ENCODE measurements at places on chromosomes 6 and 20.
A peak's percentile ranks its signal among the peaks of the same experiment; 100 is the strongest.

- no peak for DNase-seq
Observed at GRCh38 chr20:41424546-41424945, 57.9 kb upstream of the EMILIN3 start.

- DNase-seq: peak; percentile 6
Observed at GRCh38 chr6:15244620-15245360, 1.1 kb upstream of the JARID2 start.

- DNase-seq: no peak
Observed at GRCh38 chr20:263701-264100, 6.2 kb downstream of the DEFB132 start.

DNA sequence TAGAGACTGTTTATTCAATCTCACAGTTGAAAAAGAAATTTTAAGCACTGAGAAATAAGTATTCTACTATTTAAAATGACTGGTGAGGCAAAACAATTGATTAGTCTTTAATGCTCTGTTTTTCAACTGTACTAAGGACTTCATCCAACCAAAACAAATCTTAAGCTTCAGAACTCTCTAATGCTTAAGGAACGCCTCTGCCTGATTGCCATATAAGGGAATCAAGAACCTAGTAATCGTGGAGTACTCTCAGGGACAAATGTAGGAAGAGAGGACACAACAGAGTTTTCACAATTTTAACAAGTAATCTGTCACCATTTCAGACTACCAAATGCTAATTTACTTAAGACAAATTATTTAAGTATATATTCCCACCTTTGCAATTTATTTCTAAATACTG lies 16.1 kb downstream of the FBXO30 start:
- no peak for DNase-seq

GRCh38 chr6:139852488-139853140 lies 478.2 kb upstream of the CITED2 start:
- no peak for DNase-seq

DNA sequence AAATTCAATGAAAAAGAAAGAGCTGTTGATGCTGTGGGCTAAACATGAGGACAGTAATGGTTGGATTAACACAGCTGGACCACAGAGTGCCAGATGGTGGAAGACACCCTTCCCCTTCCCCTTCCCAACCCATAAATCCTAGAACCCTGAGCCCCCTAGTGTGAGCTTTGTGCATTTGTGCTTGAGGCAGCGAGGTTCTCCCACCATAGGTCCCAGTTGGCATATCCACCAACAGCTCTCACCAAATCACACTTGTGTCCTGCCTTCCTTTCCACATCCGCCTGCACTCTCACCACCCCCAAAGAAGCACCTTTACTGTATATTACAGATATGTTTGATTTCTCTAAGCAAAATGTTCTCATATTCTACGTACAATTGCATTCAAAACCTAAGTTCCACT lies 32.8 kb upstream of the HBS1L start:
- no peak for DNase-seq

DNA sequence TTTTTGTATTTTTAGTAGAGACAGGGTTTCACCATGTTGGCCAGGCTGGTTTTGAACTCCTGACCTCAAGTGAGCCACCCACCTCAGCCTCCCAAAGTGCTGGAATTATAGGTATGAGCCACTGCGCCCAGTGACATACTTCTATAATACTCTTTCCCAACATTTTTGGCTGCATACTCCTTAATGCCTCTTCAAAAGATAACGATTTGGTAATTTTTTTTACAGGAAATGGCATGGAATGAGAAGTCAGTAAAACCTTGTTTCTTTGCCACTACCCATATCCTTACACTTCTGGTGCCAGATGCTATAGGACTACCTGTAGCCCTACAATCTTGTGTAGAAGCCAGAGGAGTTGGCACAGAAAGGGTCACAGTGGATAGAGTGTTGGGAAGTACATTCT lies 41.4 kb upstream of the SGK1 start:
- DNase-seq: no peak

GRCh38 chr20:41037179-41037578 lies 8.6 kb downstream of the TOP1 start:
- no peak for DNase-seq

DNA sequence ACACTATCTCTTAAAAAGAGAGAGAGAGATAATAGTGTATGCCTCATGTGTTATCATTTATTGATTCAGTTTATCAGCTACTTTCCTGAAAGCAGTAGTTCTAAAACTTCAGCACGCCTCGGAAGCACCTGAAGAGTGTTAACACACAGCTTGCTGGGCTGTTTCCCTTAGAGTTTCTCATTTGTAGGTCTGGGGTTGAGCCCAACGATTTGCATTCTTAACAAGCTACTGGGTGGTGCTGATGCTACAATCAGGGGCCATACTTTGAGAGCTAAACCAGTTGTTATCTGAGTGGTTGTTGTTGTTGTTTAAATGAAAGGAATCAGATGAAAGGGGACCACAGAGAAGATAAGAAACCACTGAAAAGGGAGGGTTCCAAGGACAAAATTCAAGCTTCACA lies 32.6 kb downstream of the SIM1 start:
- no peak for DNase-seq

- no peak for DNase-seq
Observed at GRCh38 chr6:6629402-6629801, 40.9 kb downstream of the LY86 start.

GRCh38 chr20:34715384-34715783 lies 11.2 kb downstream of the TP53INP2 start:
- DNase-seq: no peak

DNA sequence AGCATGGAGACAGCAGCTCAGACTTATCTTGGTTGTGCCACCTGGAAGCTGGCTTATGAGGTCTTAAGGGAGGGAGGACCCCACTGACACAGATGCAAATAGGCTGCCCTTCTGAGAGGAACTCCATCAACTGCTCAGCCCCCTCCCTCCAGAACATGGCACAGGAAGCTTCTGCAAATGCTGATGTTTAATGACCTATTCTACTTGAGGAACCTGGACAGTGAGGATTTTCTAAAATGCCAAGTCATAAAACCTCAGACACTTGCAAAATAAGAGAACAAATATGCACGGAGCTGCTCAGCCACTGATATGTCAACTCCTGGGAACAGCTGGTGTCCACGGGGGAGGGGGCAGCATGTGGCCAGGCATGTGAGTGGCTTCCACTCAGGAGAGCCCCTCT lies 3.5 kb downstream of the CST9 start:
- no peak for DNase-seq

- no peak for DNase-seq
Observed at GRCh38 chr20:46357030-46357514, 48.8 kb upstream of the CDH22 start.

DNA sequence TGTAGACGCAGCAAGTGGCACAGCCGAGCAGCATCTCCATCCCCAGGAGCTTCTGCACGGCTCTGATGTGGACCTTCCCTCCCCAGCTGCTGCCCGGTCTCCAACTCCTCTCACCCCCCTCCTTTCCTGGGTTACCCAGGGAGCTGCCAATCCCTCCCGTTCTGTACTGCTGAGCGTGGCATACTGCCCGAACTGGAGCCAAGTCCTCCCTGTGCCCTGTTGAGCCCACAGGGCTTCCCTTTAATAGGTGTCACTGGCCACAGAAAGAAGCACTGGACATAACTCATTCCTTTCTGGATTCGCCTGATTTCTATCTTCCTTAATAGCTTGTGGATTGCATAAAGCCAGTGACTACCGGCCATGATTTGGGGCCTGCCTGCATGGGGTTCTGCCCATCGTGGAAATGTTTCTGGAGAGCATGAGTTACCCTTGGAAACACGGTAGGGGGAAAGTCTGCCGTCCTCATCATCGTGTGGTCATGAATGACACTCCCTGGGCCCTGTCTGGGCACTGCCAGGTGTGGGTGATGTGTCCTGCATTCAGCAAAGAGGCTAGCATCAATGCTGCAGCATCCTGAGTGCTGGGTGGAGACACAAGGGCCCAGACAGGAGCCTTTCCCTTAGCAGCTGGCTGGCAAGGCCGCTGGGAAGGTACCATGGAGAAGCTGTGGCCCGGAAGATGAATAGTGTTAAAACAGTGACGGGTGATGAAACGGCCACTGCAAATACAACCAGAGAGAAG lies 189.7 kb downstream of the SYNDIG1 start:
- no peak for DNase-seq

- DNase-seq: no peak
Observed at GRCh38 chr6:33029328-33030184, 20.2 kb upstream of the HLA-DOA start.

GRCh38 chr20:17345321-17345720 lies 118.5 kb downstream of the PCSK2 start:
- DNase-seq: no peak

- DNase-seq: no peak
Observed at GRCh38 chr20:60857708-60858107, 394.4 kb upstream of the CDH4 start.

DNA sequence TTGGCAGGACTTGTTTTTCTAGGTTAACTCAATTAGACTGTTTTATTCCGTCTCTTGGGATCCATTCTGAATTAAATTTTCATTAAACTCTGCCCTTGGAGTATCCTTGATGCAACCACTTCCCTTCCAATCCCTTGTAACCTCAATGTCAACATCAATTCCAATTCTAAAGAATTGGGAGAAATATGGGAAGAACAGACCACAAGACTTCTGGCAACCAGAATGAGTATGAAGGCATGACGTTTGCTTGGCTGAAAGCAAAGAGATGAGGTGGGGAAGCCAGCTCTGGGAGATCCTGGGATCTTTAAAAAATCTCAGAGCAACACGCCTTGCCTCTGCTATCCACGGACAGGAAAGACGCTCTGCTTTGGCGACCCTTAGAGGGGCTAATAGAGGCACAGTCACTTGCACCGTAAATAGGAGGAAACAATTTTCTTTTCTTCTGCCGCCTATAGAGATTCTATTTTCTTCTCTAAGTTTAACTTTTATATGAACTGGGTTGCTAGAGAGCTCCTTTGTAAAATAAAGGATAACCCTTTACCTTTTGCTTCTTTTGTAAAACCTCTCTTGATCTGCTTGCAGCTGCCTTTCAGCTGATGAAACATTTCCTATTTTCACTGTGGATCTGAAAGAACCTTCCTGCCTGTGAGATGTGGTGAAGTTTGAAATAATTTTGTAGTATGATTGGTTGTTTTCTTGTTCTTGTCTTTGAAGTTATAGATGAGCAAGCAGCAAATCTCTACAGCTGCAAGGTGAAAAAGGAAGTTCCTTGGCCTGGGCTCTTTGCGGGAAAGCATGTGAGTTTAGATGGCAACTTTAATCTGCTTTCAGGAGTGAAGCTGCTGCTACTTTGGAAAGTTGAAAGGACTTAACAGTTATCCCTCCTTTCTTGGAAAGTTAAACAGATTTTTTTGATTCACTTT lies at the start of gene ASIP:
Gene ASIP, plus strand, starts transcription at position 731 of the 923 bp plus-strand sequence. CDS start 18,952 bp downstream, outside the sequence.
- no peak for DNase-seq

- no peak for DNase-seq
Observed at GRCh38 chr6:90082847-90083246, 188.6 kb downstream of the GJA10 start.

- DNase-seq: peak; percentile 34
Observed at GRCh38 chr6:42390228-42390934, 61.3 kb downstream of the TRERF1 start.

- DNase-seq: no peak
Observed at GRCh38 chr20:39849664-39850063, 839.4 kb downstream of the MAFB start.

DNA sequence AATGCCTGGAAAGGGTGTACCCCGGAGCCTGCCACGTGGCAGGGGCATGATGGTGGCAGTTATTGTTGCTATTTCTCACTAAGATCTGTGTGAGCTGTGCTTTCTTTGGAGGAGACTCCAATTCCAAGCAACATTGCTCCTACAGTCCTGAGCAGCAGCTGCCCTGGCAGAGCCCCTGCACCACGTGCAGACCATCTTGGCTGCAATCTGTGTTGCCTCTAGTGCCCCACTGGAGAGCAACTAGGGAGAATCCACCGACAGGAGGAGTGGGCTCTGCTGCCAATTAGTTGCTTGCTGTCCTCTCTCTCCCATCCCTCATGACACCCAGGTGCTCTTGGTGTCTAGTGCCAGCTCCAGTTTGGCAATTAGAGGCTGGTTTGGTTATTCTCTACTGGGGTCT lies 116.0 kb downstream of the PXDC1 start:
- DNase-seq: no peak

- no peak for DNase-seq
Observed at GRCh38 chr20:54305421-54305820, 97.5 kb downstream of the PFDN4 start.

- DNase-seq: no peak
Observed at GRCh38 chr6:156794546-156795354, 17.6 kb downstream of the ARID1B start.

GRCh38 chr6:143205585-143205984 lies 144.9 kb downstream of the AIG1 start:
- no peak for DNase-seq

DNA sequence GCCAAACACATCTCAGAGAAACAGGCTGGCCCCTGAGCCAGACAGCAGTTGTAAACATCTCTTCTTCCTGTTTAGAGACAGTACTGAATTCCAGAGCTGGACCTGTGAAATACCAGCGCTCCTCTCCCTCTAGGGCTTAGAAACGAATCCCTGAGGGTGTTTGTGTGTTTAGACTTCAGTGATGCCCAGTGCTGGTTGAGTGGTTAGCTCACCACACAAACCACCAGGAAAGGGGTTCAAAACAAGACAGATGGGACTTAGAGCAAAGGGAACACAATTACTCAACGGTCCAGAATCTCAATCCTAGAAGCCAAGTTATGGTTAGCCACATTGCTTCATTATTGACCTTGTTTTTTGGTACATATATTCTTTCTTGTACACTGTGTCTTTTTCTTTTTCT lies 108.7 kb upstream of the TMEM170B start:
- DNase-seq: no peak

DNA sequence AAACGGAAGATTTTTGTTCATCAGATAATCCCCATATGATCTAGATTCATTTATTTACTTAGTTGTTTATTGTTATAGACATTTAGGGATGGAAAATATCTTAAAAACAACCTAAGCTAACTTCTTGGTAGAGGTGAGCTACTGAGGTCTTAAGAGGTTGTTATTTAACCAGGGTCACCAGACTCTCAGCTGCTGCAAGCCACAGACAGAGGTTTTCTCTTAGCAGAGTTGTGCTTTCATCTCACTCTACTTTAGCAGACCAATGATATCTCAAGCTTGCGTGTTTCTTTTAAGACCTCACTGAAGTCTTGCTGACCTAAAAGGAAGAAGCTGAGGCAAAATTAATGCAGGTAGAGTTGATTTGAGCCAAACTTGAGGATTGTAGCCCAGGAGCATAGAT lies 43.6 kb downstream of the NCOA7 start:
- DNase-seq: no peak

DNA sequence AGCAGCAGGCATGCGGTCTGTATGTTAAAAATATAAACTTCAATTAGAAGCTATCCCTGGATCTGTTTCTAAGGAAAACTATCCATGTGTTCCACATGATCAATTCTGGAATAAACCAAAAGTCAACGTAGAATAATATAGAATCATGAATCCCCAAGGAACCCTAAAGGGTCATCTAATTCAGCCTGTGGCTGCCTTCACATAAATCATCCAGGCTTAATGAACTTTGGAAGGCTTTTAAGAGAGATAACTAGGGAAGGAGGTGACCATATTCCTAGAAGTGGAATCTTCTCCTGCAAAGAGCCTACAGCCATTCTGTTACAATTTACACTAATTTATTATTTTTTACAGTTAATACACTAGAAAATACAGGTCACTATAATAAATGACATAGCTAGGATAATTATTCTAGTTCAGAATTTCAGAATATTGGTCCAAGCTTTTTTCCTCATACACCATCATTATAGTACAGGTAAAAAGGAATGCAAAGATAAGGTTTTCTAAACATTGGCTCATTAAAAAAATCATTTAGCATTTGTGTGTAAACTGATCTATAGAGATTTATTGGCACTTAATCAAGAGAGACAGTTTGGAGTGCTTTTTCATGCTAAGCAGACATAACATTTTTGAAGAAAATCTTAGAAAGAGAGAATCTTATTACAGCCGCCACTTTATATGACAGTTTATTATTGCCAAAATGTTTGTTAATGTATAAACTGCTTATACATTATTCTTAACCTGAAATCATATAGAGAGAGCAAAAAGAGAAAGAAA lies 851.2 kb downstream of the PHF3 start:
- DNase-seq: no peak

Data from activated naive CD8-positive, alpha-beta T cell treated with anti-CD3 and anti-CD28 coated beads, Interleukin-2, amount 50 U/mL, for 16 hours (primary cell).